ENCODE measurements at places on chromosomes 16 and 17.

DNA sequence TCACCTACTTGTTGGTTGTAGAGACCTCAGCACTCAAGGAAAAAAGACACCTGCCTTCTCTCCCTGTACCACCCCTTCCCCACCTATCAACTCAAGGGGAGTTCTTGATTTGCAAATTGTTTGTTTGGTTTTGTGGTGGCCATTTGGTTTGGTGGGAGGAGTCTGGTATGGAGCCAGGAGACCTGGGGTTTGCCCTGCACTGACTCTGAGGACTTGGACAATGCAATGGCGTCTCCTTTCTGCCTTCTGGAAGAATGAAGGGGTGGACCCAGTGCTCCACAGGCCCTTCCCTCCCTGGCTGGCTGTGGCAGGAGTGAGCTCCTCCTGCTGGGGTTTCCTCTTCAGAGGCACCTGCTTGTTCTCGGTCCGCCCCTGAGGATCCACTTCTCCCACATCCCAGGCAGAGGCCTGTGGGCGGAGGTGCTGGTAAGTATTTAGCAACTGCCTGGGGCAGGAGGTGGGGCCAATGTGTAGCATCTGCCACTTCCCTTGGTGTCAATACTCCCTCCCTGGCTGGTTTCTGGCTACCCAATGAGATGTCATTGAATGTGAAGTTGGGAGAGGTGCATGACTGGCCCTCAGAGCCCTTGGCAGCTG lies 164.5 kb downstream of the NTN1 start:
- no peak for DNase-seq

GRCh38 chr16:55949518-55949917 lies 74.3 kb upstream of the CES5A start:
- peak; percentile 15 for DNase-seq

DNA sequence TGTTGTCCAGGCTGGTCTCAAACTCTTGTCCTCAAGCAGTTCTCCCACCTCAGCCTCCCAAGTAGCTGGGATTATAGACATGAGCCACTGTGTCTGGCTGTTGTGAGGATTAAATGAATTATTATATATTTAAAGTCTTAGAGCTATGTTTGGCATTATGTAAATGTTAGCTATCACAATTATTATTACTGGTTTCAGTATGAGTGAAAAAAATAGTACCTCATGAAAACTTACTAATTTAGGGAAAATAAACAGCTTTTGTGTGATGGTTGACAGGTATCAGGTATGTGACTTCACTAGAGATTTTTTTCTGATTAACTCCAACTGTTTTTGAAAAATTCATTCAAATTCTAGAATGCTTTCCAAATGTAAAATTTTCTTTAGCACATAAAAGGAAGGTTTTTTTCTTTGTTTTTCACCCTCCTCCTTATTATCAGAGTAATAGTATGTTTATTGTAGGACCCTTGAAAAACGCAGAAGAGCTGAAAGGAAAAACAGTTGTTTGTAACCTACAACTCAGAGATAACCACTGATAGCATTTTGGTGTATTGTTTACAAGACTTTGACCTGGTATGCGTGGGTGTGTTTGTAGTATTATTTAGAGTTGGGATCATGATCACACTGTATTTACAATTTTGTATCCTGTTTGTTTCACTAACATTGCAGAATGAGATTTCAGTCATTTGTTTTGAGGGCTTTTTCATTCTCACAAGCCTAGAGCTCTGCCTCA lies 13.2 kb downstream of the NLK start:
- DNase-seq, result no peak

- DNase-seq, result no peak
These were observed 423.5 kb downstream of the MAF start for GRCh38 chr16:79177018-79177417.

DNA sequence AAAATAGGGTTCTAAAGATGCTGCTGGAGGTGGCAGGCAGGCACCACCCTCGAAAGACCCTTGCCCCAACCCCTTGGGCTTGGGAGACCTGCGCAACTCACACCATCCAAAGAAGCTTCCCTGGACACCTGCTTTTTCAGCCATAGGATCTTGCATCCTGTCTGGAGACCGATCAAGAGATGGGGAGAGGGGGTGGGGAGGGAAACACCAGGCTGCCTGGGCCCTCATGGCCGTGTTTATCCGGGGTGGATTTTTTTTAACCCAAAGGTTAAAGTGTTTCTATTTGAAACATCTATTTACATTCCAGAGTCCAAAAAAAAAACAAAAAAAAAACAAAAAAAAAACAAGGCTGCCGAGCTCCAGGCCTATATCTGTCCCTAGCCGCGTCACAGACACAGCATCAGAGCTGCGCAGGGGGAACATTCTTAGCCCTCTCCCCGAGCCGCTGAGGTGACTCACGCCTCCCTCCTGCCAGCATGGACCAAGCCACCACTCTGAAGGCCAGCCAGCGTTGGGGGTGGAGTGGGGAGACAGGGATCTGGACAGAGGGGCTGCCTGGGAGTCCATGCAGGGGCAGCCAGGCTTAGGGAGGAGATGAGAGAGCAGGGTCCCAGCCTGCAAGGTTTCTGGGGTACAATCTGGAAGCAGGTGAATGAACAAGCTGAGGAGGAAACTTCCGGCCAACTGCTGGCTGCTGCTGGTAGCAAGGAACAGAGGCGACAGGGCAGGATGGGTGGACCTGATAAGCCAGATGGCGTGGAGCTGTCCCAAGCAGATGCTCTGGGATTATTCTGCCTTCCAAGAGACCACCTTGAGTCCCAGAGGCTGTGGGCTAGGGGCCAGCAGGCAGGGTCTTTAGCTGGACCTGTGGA lies 14.8 kb downstream of the HDAC5 start:
- DNase-seq, result peak; percentile 91

GRCh38 chr16:76197900-76198299 lies 79.3 kb upstream of the CNTNAP4 start:
- no peak for DNase-seq

DNA sequence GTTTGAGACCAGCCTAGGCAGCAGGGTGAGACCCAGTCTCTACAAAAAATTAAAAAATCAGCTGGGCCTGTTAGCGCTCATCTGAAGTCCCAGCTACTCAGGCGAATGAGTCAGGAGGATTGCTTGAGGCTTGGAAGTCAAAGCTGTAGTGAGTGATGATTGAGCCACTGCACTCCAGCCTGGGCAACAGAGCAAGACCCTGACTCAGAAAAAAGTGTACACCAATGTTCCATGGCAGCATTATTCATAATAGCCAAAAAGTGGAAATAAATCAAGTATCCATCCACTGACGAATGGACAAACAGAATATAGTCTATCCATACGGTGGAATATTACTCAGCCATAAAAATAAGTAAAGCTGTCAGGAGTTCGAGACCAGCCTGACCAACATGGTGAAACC lies 2.6 kb downstream of the NMRAL1 start:
- DNase-seq, result no peak

DNA sequence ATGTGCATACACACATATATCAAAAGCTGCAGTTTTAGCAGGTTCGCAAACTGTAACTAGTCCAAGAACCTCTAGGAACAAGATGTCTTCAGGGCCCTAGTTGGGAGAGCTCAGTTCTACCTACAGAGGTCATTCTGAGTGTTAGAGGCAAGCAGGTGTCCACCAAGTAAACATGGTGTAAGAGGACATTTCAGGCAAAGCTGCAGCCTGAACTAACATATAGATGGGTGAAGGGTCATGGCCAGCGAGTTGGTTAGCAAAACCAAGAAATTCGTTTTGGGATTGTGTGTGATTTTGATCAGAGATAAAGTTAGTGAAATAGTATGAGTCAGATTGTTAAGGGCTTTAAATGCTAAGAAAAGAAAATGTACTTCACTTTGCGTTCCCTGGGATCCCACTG lies 24.6 kb downstream of the C17orf75 start:
- DNase-seq, result no peak

DNA sequence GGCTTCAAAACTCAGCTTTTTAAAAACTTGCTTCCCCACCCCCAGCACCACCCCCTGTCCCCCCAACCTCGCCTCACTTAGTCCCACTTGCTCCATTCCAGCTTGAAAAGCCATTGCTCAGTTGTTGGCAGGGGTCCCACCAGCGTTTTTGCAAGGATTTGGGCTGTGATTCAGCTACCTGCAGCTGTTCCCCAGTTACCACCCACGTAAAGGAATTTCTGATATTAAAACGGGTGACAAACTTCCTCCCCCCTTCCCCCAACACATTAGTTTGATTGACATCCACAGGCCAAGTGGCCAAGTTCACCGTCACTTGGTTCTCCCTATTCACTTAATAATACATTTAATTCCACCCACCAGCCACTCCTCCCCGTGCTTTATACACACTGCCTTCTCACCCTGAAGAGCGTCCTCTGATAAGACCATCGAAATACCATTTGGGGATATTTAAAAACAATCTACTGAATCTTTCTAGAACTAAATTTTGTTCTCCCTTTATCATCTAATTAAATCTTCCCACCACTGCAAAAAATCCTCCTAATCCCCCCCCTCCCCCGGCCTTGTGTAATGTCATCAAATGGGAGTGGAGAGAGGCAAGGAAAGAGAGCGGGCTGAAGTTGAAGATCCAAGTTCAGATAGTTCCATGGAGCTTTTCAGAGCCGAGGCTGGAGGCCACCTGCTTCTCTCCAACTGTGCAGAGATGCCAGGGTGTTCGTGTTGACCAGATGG lies 55.1 kb downstream of the SOX9 start:
- no peak for DNase-seq

DNA sequence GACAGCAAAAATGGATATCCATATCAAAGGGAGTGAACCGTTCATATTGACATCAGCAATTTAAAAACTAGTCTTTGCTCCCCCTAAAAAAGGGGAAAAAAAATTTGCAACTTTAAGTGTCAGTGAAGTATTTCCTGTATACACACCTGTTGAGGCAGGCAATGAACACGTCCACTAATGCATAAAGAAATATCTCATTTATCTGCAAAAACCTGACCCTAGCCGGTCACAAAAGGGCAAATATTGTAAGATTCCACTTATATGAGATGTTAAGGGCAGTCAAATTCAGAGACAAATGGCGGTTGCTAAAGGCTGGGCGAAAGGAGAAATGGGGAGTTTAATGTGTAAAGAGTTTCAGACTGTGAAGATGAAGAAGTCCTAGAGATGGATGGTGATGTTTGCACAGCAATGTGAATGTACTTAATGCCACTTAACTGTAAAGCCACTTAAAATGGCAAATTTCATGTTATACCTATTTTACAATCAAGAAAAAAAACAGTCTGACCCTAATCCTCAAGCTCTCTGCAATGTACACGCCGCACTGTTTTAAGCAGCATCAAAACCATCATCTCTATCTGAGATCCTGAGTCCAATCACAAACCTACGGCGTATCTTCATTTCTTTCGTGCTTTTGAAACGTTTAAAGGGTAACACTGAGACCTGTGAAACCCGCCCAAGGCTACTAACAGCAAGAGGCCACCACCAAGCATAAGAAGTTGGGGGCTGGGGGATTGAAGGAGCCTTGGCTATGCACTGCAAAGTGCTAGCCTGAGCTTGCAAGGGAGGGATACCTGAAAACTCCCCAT lies 1.1 kb downstream of the PARN start:
- DNase-seq, result no peak

- DNase-seq, result no peak
These were observed 76.5 kb upstream of the GSE1 start for GRCh38 chr16:85536411-85537330.

DNA sequence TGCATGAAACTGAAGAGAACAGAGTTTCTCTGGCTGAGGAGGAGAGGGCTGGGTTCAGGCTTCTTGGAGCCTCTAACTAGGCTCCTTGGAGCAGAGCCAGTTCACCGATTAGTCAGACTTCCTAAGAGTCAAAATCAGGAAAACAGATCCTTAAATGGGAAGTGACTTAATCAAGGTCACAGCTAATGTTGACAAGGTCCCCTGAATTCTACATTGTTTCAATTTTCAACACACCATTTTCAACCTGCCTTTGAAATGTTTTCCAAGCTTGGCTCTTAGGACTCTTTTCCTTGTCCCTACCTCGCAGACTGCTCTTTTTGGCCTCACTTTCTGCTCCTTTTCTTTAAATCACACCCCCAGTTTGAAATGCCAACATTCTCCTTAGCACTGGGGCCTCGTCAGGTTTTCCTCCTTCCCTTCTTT lies 16.3 kb downstream of the MYL4 start:
- DNase-seq, result peak; percentile 95

DNA sequence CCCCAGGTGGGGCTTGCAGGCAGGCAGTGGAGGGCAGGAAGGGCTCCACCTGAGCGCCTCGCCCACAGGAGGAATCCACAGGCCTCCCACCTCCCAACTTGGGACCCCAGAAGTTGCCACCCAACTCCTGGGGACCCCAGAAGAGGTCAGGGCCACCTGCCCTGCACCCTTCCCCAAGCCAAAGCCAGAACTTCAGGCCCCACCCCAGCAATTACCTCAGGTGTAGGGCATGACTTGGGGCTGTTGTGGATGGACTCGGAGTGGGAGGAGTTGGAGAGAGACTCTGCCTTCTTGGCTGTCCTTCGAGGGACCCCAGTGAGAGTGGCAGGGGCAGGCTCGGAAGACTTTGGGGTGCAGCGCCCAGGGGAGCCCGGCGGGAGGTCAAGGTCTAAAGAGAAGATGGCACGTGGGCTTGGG lies 10.5 kb downstream of the TSPOAP1 start:
- DNase-seq, result no peak

- DNase-seq, result no peak
These were observed 39.0 kb upstream of the TANC2 start for GRCh38 chr17:62927083-62927482.

GRCh38 chr16:50496990-50497389 lies 51.2 kb upstream of the NKD1 start:
- DNase-seq, result peak; percentile 49

GRCh38 chr17:72587773-72588511 lies 467.1 kb downstream of the SOX9 start:
- DNase-seq, result peak; percentile 44

- peak; percentile 83 for DNase-seq
These were observed 6.0 kb upstream of the ZNF205 start for GRCh38 chr16:3106205-3106928.

DNA sequence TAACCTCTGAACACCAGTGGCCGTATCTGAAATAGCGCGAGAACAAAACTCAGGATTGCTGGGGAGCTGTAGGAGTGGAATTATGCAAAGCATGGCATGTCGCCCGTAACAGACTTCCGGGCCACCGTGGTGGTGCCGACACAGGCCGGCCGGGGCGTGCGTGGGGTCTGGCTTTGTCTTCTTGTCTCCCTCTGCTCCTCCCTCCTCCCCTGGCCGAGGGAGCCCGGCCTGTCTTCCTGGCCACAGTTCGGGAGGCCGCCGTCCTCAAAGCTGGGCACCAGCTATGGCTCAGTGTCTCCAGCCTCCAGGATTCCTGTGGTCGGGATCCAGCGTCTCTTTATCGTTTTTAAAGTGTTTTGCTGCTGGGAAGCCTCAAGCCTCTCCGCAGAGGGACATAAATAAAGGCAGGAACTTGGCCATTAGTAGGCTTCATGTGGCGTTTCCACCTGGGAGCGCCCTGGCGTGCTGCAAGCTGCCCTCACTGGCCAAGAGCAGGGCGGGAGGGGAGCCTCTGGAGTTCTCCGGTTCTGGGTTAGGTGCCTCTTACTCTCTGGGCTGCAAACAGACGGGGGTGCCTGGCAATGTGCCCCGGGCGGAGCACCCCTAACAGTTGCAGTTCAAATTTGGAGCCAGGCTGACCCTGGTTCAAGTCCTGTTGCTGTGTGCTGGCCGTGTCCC lies 22.0 kb upstream of the NPTX1 start:
- DNase-seq, result peak; percentile 18
